Stimulated activated CD4-positive, alpha-beta T cell treated with anti-CD3 and anti-CD28 coated beads, Interleukin-4, amount 100 ng/mL, for 4 hours (primary cell): ENCODE measurements at places on chromosomes 12 and 14.

- no peak for DNase-seq
Measured at GRCh38 chr14:74863274-74863673, 12.7 kb downstream of the PROX2 start.

- DNase-seq = no peak
Measured at GRCh38 chr14:99751539-99752485, 41.4 kb upstream of the EML1 start.

DNA sequence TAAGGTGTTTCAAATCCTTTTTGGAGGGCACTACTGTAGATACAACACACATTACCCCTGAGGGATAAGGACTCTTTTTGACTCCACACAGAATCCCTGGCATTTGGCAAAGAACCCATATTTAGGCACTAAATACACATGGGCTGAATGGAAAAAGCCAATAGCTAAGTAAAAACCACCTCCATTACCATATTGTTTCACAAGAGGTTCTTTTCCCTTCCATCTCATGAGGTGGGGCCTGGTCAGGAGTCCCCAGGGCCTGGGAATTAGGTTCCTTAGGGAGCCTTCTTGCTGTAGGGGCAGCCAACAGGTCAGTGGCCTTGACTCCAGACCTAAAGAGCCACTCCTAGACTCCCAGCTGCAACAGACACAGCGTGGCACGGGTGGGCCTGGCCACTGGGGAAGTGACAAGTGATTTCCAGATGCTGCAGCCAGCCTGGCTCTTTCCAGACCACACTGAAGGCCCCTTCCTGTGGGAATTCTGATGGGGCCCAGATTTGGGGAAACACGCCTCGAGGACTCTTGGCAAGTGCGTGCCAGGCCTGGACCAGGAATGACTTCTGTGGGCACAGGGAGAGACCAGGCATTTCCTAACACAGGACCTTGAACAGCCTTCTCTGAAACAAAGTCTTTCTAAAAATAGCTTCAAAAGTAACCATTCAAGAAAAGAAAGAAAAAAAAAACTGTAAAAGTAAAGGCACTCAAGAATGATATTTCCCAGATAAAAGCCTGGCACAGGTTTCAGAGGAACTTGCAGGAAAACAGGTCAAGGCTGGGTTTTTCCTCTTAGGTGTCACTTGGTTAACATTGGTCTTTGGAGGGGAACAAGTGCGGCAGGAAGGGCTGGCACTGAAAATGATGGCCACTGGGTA lies 18.1 kb downstream of the SSH1 start:
- DNase-seq = no peak

- no peak for DNase-seq
Measured at GRCh38 chr12:117000316-117000715, 89.6 kb downstream of the FBXW8 start.

GRCh38 chr12:126384026-126384564 lies 1318.9 kb downstream of the AACS start:
- DNase-seq = no peak

DNA sequence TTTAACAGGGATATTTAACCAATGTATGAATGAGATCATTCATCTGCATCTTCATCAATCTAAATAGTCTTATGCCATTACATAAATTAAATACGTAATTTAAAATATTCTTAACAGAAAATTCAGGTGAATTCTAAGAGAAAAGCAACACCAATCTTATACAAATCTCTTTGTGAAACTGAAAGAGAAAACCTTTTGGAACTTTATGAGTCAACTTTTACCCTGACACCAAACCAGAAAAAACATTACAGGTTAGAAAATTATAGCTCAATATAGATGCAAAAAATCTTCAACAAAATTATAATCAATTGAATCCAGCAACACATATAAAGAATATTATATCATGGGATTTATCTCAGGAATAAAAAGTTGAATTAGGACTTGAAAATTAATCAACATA lies 3.4 kb downstream of the GLIPR1L1 start:
- no peak for DNase-seq

DNA sequence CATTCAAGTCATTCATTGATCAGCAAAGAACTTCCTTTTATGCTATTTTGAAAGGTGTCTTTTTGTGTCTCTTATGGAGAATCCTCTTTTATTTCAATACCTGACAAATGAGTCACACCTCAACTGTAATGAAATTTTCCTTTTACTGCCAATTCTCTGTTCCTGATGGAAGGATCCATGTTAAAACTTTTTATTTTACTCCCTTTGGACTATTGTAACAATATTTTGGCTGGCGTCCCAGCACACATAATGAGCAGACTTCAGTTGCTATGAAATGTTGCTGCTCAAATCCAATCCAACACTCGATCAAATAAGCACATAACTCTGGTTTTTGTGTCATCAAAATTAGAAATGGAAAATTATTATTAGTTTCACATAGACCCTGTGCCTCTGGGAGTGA lies 21.9 kb upstream of the SLC15A5 start:
- no peak for DNase-seq

DNA sequence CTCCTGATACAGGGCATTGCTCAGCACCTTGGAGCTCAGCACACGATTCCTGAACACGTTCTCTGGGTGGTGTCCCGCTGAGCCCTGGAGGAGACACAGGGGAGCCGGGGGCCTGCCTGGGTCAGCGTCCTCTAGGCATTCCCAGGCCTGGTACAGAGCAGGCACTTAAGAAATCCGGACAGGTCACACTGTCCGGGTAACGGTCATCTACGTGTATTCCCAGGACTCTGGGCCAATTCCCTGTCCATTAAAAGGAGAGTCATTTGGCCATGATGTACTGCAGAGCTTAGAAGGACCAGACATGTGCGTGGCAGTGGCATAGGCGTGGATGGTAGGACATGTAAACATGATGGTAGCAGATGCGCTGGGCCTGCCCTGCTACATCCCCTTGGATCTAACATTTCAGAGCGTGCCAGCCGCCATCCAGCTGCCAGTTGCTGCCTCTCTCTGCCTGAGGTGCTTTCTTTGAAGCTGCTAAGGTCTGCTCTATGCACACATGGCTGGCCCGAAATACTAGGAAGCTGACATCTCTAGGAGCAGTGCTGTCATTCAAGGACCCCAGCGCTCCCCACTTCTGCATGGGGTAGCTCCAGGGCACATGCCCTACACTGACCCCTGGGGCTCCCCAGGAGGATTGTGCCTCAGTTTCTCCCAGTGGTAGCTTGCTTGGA lies 273.1 kb upstream of the RTL1 start:
- DNase-seq = no peak

DNA sequence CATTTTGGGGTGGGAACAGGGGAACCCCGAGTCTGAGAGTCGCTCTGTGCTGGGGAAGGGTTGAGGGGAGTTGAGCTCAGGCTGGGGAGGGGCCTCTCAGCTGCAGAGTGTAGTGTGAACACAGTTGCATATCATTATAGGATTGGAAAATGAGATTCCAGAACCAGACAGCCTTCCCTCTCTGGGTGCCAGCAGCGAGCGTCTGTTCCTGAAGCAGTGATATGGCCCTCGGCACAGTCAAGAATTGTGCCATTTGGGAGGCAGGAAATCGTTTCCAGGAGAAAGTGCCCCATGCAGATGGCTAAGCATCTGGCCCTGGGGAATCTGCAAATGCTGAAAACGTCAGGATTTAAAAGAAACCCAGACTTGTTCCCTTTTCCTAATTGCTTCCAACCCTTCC lies 70.4 kb upstream of the SFSWAP start:
- no peak for DNase-seq

DNA sequence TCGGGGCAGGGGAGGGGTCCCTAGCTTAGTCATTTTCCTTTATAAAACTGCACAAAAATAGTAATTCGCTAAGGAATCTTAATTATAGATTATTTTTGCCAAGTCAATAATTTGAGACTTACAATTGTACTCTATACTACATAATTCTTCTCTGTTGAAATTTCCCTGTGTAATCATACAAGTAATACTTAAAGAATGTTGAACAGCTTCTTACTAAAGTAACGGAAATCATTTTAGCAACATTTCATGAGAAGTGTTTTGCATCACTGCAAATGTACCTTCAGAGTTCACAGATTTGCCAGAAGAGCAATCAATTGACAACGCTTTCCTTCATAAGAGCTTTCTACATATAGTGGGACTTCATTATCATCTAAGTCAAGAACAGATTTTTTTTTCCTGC lies 7.9 kb upstream of the GNG2 start:
- DNase-seq = no peak

GRCh38 chr12:132433641-132434395 lies 56.1 kb upstream of the FBRSL1 start:
- no peak for DNase-seq

DNA sequence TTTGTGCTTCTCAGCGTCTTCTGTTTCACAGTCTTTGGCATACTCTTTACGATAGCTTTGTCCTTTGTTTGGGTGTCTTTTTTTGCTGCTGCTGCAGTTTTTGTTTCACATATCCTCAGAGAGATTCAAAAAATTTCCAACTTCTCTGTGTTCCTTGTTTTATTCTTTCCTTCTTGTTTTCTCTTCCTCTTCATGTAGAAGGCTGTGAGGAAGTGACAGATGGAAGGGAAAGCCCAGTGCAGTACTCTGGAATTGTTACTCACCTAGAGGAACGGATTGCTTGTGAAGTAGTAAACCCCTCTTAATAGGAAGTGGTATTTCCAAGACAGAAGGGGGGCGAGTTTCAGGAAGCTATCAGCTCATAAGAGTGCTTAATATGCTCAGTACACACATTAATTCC lies 1.7 kb downstream of the CREBL2 start:
- no peak for DNase-seq

GRCh38 chr14:60756847-60757246 lies 22.3 kb downstream of the MNAT1 start:
- DNase-seq = no peak

DNA sequence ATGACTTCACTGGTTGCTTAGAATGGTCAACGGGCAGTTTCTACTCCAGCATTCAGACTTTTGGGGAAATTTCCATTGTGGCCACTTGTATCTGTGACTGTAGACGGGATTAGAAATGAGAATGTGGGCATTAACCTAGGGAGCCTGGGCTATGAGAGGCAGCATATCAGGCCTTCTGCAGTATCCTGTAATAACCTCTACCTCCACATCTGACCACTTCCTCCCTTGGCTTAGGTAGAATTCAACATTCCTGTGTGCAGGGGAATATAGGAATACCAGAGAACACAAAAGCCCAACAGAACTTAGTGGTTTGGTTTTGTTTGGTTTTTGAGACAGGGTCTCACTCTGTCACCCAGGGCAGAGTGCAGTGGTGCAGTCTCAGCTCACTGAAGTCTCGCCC lies 76.4 kb upstream of the HOXC13 start:
- DNase-seq = no peak

GRCh38 chr12:86917121-86917520 lies 660.9 kb upstream of the MGAT4C start:
- no peak for DNase-seq

- DNase-seq = peak; percentile 62
Measured at GRCh38 chr12:6460751-6461371, 9.0 kb downstream of the TAPBPL start.

- no peak for DNase-seq
Measured at GRCh38 chr14:101060171-101060601, 156.7 kb upstream of the RTL1 start.

- DNase-seq = no peak
Measured at GRCh38 chr14:89519040-89519439, 102.0 kb upstream of the FOXN3 start.

- no peak for DNase-seq
Measured at GRCh38 chr12:78331181-78331580, 500.5 kb downstream of the NAV3 start.

GRCh38 chr12:82015623-82016347 lies 256.6 kb upstream of the PPFIA2 start:
- DNase-seq = no peak

DNA sequence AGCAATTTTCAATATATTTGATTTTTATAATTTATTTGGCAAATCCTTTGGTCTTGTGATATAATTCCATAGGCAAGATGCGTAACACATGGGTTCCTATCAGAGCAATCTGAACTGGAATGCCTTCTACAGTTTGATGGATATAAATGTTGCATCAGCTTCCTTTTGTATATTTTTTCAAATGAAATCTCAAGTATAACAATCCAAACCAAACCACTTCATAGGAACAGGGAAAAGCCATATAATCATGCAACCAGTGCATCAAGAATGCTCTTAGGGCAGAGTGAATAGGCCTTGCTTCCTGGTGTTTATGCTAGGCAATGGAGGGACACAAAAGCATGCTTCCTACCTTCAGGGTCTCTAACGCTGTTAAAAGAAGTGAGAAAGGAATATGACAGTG lies 34.5 kb downstream of the EFCAB11 start:
- DNase-seq = no peak

DNA sequence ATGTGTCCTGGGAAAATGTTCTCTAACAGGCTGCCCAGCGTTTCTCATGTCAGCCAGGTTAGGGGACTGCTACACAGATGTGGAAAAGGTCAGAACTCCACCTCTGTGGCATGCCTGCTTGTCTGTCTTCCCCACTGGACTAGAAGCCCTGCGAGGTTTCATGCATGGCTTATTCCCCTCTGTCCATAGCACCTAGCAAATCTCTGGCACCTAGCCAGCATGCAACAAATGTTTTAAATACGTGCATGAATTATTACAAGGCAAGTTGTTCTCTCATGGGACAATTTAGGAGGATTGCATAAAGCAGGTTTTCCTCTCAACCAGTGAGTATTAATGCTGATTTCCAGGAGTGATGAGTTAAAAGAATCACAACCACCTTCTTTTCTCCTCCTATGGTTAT lies 21.4 kb upstream of the KCNK13 start:
- no peak for DNase-seq

GRCh38 chr14:25003537-25003936 lies 46.4 kb downstream of the STXBP6 start:
- DNase-seq = no peak

DNA sequence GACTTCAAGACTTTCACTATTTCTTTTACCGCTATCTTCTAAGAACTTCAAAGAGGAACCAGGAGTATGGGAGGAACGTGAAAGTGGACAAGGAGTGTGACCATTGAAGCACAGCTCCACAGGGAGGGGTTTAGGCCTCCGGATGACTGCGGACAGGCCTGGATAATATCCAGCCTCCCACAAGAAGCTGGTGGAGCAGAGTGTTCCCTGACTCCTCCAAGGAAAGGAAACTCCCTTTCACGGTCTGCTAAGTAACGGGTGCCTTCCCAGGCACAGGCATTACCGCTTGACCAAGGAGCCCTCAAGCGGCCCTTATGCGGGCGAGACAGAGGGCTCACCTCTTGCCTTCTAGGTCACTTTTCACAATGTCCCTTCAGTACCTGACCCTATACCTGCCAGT lies 267.0 kb downstream of the RPL10L start:
- DNase-seq = no peak

DNA sequence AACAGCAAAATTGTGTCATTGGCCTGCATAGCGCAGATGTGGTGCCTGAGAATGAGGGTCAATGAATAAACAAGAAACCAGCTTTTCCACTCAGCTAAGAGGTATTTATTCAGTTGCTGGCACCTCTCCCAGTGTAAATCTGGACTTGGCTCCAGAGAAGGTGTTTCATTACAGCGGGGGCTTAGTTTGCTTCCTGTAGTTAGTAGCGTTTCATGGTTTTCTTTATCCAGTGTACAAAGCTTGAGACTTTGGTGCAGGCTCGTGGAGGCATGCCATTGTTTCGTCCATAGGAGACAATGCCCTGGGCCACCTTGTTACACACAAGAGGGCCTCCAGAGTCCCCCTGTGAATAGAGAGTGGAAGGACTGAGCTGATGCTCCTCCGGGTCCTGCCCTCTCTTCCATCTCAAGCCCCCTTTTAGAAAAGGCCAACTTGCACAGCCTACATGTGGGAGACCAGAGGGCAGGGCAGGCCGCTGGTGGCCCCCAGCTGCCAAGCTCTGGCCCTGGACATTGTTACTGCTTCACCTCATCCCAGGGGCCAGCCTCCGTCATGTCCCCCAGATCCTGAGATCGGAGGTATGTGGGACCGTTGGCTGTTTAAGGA lies 3.0 kb downstream of the GZMB start:
- DNase-seq = no peak
